AML-193 (cell line): ENCODE measurements at places on chromosomes 2 and 18.
A peak's percentile ranks its signal among the peaks of the same experiment; 100 is the strongest.

DNA sequence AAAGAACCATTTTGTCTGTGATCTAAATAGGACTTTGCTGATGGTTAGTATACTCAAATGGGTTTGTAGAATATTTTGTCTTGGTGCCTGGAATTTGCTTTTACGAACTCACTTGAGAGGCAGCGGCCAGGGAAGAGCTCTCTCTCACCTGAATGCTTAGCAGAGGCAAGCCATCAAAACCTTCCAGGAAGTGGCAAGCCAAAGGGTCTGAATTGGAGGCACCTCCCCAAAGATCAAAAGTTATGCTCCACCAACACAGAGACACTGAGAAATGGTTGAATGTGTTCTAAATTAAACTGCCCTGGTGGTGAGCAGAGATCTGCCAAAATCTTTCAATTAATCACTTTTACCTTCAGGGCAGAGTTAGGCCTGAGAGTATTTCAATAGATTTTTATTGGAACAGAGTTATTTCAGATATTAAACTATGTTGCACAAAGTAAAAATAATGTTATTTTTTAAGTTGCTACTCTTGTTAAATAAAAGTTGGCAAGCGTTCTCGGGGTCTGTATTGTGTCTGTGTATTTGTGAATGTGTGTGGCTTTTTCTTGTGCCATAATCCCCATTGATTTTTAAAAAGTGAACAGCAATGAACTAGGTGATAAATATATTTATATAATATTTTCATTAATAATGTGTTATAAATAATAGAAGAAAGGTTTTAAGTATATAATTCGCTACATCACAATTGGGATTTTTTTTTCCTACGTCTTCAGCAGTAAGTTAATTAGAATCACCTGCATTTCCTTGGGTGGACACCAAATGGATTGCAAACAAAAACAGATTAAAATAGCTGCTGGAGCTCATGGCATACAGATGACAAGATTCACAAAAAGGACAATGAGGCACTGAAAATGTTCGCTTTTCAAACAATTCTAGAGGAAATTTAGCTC lies 416.1 kb downstream of the ARHGAP15 start:
- DNase-seq: no peak

GRCh38 chr2:8310557-8311455 lies 371.1 kb upstream of the ID2 start:
- DNase-seq: peak; percentile 11

DNA sequence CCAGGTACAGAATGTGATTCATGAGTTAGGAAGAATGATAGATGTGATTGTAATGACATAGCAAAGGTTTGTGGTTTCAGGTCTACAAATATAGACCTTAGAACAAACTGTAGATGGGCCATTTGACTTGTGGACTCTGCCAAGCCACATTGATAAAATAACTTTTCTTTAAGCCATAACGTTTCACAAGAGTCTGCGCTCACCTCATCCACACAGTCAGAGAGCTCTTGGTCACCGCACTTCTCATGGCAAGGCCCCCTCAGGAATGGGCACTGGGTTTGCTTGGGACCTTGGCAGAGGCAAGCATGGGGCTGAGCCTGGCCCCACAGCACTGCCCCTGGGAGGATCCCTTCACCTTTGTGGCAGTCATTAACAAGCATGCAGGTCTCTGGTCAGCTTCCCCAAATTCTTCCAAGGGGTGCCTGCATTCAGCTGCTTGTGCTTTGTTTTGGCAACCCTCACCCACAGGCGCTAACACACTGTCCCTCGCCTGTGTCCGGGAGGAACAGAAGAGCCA lies 14.0 kb downstream of the ARMC9 start:
- no peak for DNase-seq

DNA sequence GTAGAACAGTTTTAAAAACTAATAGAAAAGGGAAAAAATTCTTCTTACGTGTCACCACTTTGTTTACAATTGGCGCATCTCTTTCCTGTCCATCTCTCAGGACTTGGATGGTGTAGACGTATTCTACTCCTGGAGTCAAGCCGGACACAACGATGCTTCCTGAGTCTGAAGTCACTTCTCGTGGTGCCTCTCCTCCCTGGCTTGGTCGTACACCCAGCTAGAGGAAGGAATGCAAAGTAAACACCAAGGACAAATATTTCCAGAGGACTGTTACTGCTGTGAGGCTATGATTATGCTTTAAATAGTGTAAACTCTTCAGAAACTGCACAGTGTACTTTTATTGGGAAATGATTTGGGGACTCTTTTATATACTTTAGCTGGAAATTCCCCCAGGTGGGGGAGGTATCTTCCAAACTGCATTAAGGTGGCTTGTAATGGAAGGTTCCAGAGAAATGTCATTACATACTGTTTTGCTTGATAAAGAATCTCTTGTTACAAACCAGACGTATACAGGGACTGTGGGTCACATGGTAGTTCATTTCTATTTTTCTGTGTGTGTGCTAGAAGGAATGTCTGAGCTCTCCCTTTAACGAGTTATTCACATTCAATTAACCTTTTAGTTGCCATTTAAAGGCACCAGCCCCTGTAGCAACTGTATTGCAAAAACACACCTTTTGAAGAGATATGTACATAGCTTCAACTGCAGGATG lies 38.1 kb downstream of the FN1 start:
- DNase-seq: no peak

DNA sequence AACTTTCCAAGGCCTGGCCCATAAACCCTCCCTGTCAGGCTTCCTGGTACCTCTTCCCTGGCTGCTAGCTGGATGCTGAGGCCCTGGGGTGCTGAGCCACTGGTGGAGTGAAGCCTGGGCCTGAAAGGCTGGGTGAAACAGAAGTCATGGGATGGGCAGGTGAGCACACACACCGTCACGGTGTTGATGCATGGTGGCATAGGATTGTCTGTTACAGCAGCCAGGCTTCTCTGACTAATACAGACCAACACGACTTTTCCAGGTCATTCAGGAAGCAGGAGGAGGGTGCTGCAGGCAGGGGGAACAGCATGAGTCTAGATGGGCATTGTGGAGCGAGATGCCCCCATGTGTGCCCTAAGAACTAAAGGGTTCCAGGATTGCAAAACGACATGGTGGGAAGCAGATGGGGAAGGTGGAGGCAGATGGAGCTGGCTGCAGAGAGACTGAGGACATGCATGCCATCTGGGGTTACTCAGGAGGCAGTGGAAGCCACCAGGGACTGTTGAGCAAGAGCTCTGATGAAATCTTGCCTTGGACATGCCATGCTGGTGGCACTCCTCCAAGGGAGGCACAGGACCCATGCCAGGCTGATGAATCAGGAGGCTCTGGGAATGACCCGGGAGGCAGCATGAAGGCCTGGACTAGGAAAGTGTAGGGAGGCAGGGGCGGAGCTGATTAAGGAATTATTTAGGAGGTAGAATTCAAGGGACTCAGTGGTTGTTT lies 480.9 kb downstream of the TSN start:
- no peak for DNase-seq

GRCh38 chr2:180364719-180365118 lies 357.6 kb upstream of the CWC22 start:
- DNase-seq: no peak

GRCh38 chr2:84894131-84894586 lies 11.3 kb upstream of the TMSB10 start:
- DNase-seq: no peak

- DNase-seq: no peak
These were observed 26.8 kb downstream of the PDK1 start for GRCh38 chr2:172582656-172583055.

DNA sequence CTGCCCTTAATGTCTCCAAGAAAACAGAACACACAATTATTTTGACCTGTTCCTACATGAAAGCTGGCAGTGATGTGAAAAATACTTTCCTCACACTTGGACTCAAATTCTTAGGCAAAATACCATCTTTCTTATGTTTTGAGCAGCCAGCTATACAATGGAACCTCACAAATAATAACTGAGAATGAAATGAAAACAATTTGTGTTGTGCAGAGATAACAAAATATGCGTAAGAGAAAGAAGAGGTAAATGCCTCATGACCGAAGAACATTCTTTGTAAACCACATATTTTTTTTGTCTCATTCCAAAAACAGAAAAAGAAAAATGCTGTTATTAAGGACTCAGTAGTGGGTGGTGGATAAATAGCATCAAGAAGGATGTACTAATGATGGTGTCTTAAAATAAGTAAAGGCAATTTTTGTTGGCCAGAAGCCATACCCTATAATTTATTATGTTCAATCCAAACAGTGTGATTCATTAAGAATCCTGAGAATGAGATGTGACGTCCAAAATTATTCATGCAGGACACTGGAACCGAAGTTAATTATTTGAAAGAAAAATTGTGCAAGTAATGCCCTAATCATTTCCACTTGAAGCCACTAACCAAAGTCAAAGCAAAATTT lies 193.0 kb upstream of the NETO1 start:
- no peak for DNase-seq

DNA sequence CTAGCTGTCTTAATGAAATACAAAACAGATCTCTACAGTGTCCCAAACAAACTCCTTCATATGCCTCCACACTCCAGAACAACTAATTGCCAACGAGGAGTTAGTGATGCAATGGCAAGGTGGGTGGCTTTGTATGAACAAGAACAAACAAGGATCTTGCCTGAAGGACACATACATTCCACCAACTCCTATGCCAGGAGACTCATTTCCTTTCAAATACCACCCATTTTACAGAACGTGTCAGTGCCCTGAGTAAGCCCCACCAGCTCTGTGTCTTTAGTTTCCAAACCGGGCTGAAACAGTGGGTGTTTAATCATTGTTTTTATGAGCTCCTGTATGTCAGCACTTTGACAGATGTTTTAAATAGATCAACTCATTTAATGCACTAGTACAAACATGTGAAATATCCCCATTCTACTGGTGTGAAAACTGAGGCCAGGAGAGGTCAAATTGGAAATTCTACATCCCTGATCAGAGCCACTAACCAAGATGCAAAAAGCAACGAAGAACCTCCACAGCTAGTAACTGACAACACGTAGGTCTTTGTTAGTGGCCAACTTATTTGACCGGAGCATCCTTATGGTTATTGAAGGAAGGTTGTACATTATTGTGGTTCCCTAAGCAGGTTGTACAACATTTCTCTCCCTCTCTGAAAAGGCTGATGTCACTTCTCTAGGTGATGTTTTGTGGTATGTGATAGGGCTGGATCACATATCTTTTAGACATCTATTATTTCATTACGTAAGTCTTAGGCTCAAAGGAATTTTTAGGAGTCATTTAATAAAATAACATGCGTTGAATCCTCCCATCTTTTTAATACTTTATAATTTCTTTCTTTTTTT lies 534.9 kb upstream of the TNP1 start:
- no peak for DNase-seq

DNA sequence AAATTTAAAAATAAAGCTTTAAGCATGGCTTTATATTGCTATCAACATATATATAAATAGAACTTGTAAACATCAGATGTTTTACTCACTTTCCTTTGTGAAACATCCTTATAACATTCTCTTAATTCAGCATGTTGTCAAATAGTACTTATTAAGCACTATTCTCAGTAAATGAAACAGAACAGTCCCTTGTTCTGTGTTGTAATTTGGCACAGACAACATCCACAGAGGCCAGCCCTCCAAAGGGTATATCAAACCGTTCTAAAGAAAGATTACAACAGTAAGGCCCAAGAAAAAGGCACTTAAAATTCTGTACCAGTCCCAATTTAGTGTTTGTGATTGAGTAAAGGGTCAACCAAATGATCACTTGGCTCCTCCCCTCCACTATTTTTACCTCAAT lies 46.0 kb downstream of the GAREM1 start:
- DNase-seq: no peak
